ENCODE measurements at places on chromosomes 5 and 9. TPM values are rescaled to one million over a fixed set of nuclear protein-coding genes. Genes with fewer than 3 reads are reported as not detected.

GRCh38 chr5:176959051-176959450 is 47.5 kb downstream of the UIMC1 start:
- DNase-seq, result no peak

- DNase-seq, result no peak
Measured at GRCh38 chr5:120682851-120683250, 218.8 kb downstream of the PRR16 start.

DNA sequence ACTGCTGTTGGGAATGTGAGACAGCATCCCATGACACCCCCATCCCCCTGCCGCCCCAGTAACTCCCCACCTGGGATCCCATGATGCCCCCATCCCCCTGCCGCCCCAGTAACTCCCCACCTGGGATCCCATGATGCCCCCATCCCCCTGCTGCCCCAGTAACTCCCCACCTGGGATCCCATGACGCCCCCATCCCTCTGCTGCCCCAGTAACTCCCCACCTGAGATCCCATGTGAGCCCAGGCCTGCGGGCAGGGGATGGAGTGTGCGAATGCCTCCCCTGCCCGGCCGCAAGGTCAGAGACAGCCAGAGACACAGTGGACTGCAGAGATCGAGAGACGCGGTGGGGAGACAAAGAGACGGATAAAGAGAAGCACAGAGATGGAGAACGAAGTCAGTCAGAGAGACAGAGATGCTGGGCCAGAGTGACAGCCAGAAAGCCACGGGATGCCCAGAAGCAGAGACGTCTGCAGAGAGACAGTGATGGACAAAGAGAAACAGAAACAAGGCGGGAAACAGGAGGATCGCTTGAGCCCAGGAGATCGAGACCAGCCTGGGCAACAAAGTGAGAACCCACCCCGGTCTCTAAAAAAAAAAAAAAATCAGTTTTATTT is 992 bp downstream of the SH2D3C start:
- no peak for DNase-seq

- no peak for DNase-seq
Measured at GRCh38 chr5:107971846-107972245, 301.1 kb upstream of the EFNA5 start.

Gene TYRP1
- total RNA-seq, result not detected

GRCh38 chr5:133779828-133780475 is 167.6 kb upstream of the FSTL4 start:
- DNase-seq, result peak; percentile 76

Gene KIF27
- 4.2 TPM for total RNA-seq

Gene FAM78A
- 1.0 TPM for total RNA-seq

Gene PCDHB10
- 7.8 TPM for total RNA-seq

Gene NPDC1
- 84.4 TPM for total RNA-seq

Gene RANBP17
- 17.5 TPM for total RNA-seq

DNA sequence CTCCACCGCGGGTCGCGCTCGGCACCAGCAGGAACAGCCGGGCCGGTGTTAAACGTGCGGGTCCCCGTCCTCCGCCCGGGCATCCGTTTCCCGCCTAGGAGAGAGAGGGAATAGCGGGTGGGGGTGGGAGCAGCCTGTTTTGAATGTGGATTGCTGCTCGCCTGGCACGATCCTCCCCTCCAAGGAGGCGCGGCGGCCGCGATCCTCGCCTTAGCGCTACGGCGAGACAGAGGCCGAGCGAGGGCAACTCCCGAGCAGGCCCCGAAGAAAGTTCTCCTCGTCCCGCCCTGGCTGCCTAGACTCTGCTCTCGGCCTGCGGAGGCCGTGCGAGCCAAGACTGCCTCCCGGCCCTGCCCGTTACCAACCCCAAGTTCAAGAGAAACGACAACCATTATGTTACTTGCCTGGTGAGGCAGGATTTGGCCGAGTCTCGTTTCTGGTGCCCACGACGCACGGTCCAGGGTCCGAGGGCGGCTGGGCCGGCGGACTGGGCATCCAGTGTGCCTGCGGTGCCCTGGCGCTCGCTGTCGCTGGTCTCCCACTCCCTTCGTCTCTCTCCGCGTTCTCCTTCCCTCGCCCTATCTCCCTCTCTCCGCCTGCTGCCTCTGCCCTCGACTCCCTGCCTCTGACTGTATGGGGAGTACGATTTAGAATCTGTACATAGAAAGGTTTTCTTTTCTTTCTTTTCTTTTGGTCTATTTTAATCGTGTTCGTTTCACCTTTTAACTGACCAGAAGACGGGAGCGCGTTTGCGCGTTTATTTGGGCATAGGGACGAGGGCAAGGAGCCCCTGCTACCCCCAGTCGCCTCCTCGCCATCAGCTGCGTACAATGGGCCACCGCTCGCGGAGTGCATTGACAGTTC is 724 bp downstream of the NR2F1-AS1 start:
- peak; percentile 86 for DNase-seq

- no peak for DNase-seq
Measured at GRCh38 chr9:32554107-32554506, 1.7 kb upstream of the TOPORS start.

DNA sequence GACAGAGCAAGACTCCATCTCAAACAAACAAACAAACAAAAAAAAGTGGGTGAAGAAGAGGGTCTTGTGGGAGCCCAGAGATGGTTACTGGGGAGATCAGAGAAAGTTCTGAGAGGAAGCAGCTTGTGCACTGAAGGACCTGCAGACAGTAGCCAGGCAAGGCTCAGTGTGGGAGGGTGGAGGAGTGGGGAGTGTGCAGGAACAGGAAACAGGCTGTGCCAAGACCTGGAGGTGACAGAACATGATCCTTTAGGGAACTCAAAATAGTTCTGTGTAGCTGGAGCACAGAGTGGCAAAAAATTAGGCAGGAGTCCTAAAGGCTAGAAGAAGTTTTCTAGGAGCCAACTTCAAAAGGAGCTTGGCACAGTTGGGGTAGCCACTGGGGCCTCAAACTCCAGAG is 19.2 kb upstream of the NANS start:
- no peak for DNase-seq

GRCh38 chr5:67476531-67476930 is 279.9 kb upstream of the CD180 start:
- DNase-seq, result no peak

DNA sequence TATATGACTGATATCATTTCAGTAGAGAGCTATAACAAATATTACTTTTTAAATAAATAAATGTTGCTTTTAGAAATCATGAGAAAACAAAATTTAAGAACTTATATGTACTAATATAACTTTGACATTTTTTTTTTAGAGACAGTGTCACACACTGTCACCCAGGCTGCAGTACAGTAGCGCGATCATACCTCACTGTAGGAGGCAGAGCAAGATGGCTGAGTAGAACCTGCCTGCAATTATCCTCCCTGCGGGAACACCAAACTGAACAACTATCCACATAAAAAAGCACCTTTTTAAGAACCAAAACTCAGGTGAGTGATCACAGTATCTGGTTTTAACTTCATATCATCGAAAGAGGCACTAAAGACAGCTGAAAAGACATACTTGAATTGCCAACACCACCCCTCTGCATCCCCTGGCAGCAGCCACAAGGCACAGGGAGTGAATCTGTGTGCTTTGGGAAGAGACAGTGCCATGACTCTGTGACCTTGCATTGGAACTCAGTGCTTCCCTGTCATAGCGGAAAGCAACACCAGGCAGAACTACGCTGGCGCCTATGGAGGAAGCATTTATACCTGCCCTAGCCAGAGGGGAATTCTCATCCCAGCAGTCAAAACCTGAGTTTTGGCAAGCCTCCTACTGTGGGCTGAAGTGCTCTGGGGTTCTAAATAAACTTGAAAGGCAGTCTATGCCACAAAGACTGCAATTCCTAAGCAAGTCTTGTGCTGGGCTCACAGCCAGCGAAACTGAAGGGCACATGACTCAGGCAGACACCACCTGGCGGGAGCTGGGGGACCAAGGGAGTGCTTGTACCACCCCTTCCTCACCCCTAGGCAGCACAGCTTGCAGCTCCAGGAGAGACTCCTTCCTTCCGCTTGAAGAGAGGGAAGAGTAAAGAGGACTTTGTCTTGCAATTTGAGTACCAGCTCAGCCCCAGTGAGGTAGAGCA is 142.7 kb downstream of the FBXL17 start:
- DNase-seq, result no peak

DNA sequence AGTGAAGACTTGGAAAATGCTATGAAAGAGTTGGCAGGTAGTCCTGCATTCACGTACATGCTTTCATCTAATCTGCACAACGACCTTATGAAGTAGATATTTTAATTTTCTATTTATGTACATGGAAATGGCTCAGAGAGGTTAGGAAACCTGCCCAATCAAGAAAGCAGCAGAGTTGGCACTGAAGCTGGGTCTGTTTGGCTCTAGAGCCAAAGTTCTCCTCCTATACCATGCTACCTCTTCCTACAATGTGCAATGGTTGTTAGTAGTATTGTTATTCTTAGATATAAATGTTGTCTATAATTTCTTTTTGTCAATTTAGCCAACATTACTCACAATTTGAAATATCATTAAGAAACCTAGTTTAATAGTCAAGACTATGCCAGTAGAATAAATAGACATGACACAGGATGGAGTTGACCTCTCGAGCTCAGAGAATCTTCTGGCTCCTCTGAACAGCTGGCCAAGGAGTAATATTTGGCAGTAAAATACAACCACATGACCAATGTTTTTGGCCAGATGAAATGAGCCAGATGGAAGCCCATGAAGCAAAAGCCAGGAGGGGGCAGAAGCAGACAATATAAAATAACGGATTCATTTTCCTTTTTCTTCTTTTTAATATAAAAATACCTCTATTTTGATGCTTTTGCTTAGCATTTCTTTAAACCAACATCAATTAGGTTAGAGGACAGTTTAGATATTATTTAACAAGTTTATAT is 542.3 kb downstream of the PDE4D start:
- no peak for DNase-seq

DNA sequence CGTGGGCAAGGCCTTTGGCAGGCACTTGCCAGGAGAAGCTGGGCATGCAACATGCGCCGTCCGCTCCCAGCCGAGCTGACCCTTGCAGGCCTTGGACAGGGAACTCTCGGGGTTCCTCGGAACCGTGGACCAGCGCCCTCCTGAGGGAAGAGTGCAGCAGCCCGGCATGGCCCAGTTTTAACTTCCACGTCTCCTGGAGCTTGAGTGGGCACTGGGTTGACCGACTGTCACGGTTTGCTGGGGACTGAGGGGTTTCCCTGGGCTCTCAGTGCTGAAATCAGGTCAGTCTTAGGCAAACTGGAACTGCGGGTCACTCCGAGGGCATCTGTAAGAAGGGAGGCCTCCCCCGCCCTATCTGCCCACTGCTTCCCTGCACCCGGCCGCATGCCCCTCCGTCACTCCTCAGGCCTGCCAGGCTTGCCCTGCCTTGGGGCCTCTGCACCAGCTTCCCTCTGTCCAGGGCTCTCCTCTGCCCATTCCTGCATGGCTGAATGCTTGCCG is 87.0 kb upstream of the PHYKPL start:
- no peak for DNase-seq

GRCh38 chr9:128006332-128006996 is 25.7 kb upstream of the EEIG1 start:
- no peak for DNase-seq

GRCh38 chr9:113650207-113651131 is 186.9 kb downstream of the RGS3 start:
- no peak for DNase-seq

DNA sequence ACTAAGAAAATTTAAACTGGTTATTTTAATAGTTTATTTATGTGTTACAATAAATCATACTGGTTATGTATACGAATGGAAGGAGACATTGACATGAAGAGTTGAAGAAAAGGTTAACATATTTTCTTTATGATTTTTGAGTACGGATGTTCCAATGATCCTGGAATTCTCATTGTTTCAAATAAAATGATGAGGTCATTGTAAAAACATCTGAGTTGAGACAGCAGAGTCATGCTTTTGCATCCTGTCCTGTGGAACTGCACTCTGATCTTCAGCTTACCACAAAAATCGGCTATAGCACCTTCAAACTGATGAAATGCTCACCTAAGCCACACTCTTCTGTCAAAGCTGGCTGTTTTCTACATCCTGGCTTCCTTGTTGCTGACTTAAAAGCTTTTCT is 67.8 kb downstream of the PTCD2 start:
- DNase-seq, result no peak
